ENCODE measurements at places on chromosomes 5 and 9. TPM values are rescaled to one million over a fixed set of nuclear protein-coding genes. Genes with fewer than 3 reads are reported as not detected.

LCN10 gene
- total RNA-seq: not detected

RNF180 gene
- under 0.01 TPM for total RNA-seq

CCL28 gene
- 0.86 TPM for total RNA-seq

NR4A3 gene
- not detected for total RNA-seq

PKD2L2 gene
- not detected for total RNA-seq

RNF20 gene
- total RNA-seq: 18.3 TPM

ENG gene
- total RNA-seq: 54.2 TPM

SLC34A1 gene
- not detected for total RNA-seq

SOX30 gene
- total RNA-seq: not detected

AHRR gene
- 2.8 TPM for total RNA-seq

MLANA gene
- total RNA-seq: not detected

MARVELD2 gene
- 0.71 TPM for total RNA-seq

PTPRD gene
- 3.5 TPM for total RNA-seq

CDH9 gene
- total RNA-seq: not detected

C9orf153 gene
- not detected for total RNA-seq

CHSY3 gene
- total RNA-seq: 5.0 TPM

MYORG gene
- total RNA-seq: 2.6 TPM

LRRC19 gene
- not detected for total RNA-seq

FAXDC2 gene
- 8.5 TPM for total RNA-seq

FBXO10 gene
- total RNA-seq: 9.0 TPM

NEK6 gene
- total RNA-seq: 34.9 TPM

All from myometrial cell (primary cell).